ENCODE measurements at places on chromosomes 2 and 18.

DNA sequence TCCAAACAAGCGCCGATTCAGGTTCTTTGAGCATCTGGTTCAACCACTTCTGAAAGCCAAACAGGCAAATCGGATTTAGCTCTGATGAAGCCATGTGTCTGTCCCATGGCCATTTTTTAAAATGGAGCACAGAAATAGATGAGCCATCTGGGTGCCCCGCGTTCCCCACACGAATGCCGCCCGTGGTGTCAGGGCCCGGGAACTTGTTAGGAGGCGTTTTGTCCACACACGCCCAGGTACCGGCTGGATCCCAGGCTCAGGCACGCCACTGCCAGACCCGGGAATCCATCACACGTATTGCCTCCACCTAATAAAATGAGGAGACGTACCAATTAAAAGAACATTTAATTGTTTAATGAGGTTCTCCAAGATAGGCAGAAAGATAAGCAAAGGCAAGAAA is 374.4 kb upstream of the SALL3 start:
- DNase-seq = no peak

DNA sequence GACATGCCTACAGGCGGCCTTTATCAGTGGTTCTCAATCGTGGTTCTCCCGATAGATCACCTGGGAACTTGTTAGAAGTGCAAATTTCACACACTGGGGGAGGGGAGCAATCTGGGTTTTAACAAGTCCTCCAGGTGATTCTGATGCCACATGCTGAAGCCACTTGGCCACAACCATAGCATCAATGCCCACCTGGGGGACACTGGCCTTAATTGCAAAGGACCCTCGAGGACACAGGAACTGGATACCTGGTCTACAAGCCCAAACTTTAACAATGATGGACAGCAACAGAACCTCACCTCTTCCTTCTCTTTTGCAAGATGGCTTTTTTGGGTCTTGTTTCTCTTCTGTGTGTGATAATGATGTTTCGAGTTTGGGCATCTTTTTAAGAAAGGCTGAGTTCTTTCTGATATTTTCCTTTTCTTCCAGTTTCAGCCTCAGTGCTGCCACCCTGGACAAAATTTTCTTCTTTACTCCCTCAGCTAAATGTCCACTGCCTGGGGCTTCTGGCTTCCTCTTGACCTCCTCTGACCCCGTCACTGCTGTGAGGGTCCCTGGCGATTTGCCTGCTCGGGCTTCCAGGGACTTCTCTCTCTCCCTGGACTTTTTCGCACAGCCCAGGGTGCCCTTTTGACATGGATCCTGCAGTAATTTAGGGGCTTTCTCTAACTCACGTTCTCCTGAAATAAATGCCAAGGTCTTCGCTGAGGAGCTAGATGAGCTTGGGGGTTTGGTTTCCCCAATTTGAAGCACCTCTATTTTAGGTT is 94.2 kb downstream of the ALPK2 start:
- no peak for DNase-seq

- no peak for DNase-seq
These were observed 292.7 kb downstream of the ZNF516 start for GRCh38 chr18:76202322-76202721.

GRCh38 chr2:108615480-108616090 is 81.3 kb downstream of the LIMS1 start:
- no peak for DNase-seq
